PC-9 (cell line): ENCODE measurements at places on chromosomes 4 and X.

- no peak overlapping the region for H3K4me3 ChIP-seq
- H3K27ac ChIP-seq = no peak overlapping the region
- H3K27me3 ChIP-seq = no peaks in the 10 kb centered on the region
- H3K4me1 ChIP-seq = peaks cover 32% of the 10 kb centered on the region
These were observed 80.5 kb downstream of the TSPAN5 start for GRCh38 chr4:98577956-98578355.

DNA sequence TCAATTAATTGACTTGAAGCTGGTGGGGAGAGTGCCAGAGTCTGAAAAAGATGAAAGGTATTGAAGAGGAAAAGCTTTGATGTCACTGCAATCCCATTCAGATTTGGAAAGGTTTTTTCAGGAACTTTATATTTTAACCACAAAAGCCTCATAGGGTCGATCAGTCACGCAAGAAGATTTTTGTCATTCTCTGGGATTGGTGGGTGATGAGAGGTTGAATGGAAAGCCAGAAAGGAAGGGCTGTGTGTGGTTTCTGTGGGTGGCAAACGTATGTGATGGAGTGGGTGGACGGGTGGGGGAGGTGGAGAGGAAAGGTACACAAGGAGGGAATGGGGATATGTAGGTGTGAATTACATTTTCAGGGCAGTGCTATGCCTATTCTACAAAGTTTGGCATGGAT lies 173.8 kb upstream of the SCML1 start:
- DNase-seq = no peak
- H3K27ac ChIP-seq = no peak overlapping the region
- H3K36me3 ChIP-seq = no peaks in the 10 kb centered on the region
- H3K4me3 ChIP-seq = no peak overlapping the region
- peaks cover 45% of the 10 kb centered on the region for H3K4me1 ChIP-seq

DNA sequence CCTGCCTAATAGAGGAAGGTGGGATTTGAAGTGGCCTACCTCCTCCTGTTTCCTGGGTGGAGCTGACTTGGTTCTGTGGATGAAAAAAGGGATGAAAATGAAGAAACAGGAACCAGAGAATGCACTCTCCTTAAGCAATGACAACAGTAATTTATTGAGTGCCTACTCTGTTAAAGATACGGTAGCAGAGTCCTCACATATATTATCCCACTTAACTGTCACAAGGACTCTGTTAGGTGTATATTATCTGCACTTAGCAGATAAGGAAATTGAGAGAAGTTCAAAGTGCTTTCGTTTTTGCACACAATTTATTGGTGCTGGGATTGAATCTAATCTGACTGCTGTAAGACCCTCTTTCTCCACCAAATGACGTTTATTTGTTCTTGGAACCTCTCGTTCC lies 301.2 kb downstream of the PACRGL start:
- no peak for DNase-seq
- H3K27me3 ChIP-seq = no peaks in the 10 kb centered on the region
- no peaks in the 10 kb centered on the region for H3K36me3 ChIP-seq
- H3K27ac ChIP-seq = no peak overlapping the region
- no peak overlapping the region for H3K4me3 ChIP-seq

DNA sequence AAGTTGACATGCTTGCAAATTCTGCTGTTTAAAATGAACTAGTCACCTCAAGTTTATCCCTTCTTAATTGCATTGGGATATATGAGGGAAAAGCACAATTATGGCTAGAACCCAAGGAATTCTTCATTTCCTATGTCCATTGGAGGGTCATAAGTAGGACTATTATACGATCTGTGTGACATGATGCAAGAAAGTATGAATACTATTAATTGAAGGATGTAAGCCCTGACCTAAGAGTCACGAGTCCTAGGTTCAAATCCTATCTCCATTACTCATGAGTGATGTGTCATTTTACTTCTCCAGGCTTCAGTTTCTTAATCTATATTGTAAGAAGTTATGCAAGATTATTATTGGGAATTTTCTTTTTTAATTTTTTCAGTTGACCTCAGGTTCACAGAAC lies 542.9 kb upstream of the GRIA3 start:
- H3K36me3 ChIP-seq = no peaks in the 10 kb centered on the region
- no peak for DNase-seq
- H3K4me3 ChIP-seq = no peak overlapping the region
- H3K4me1 ChIP-seq = no peaks in the 10 kb centered on the region

DNA sequence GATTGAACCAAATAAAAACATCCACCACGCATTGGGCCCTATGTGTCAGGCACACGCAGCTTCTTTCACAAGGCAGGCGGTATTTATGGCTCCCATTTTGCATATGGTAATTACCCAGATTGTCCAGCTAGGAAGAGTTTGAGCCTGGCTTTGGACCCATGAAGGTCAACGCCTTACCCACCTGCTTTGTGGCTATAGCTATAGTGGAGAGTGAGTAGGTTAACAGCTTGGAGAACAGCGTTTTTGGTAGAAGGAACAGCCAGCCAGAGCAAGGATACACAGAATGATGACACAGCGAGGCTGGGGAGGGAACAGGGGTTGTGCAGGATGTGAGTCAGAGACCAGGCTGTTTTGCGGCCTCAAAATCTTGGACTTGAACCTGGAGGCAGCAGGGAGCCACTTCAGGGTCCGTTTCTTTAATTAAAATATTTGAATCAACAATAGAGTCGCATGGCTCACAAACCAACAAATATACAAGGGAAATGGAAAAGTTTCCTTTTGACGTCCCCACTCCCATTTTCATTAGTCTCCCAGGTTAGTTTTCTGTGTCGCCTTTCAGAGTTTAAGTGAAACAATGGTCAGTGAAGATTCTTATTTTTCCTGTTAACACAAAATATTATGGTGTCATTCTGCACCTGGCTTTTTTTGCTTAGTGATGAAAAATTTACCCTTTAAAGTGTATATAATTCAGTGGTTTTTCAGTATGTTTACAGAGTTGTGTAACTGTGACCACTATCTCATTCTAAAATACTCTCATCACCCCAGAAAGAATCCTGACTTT lies 118.2 kb upstream of the STX18 start:
- H3K4me1 ChIP-seq = peaks cover 20% of the 10 kb centered on the region
- peak overlapping the region; percentile 24; the same call in 1 of the 2 replicates for H3K4me3 ChIP-seq
- no peaks in the 10 kb centered on the region for H3K36me3 ChIP-seq
- peak overlapping the region; percentile 75 for H3K27ac ChIP-seq
- H3K27me3 ChIP-seq = no peaks in the 10 kb centered on the region

DNA sequence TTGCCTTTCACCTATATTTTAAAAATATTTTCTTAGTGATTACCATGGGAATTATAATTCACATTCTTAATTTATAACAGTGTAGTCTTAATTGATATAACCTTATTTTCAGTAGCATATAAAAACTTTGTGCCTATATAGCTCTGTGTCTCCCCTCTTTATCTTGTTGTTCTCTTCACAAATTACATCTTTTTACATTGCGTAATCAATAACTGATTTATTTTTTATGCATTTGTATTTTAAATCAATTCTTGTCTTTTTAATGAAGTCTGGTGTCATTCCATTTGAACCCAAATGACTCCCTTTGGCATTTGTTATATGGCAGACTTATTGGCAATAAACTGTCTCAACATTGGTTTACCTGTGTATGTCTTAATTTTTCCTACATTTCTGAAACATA lies 137.0 kb downstream of the SH3BGRL start:
- DNase-seq = no peak
- no peak overlapping the region for H3K27ac ChIP-seq
- no peak overlapping the region for H3K4me3 ChIP-seq

DNA sequence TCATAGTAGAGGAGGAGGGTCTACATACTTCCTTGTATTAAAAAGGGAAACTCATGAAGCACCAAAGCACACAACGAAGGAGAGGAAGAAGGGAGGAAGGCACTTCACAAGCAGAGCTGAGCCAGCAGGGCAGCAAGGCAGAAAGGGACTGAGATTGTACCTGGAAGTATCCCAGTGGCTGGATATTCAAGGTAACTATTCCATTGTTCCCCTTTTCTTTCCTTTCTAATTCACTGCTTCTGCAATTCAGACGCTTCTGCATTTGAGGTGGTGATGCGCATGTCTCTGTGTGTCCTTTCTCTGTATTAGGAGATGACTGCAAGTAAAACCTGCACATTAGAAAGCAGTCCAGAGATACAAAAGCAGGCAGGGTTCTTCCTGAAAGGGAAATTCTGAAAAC lies 54.9 kb downstream of the UBQLN2 start:
- no peaks in the 10 kb centered on the region for H3K4me1 ChIP-seq
- H3K4me3 ChIP-seq = no peak overlapping the region
- DNase-seq = no peak
- H3K27ac ChIP-seq = no peak overlapping the region

- H3K27ac ChIP-seq = no peak within 1 kb of the TSS
- DNase-seq = peak; percentile 77
- H3K4me3 ChIP-seq = peak within 1 kb of the TSS; percentile 67
These were observed at the start of gene TMEM185A for GRCh38 chrX:149631234-149632165. Gene TMEM185A (minus strand): TSS chrX:149631792. CDS start chrX:149631580, 212 bp downstream.

DNA sequence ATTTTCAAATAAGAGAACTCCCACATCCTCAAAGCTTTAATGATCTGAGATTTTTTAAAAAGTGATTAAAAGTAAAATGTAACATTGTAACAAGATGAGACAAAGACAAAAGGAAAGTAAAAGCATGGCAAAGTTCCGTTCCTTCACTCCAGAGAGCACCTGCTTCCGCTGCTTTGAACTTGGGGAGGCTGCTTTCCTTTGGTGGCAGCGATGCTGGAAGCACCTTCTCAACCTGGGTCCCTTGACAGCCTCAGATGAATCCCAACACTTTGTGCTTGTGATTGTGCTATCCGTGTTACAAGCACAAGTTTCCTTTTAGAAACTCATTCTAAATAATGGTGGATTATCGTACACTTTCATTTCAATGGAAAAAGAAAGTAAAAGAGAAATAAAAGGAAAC lies 59.7 kb downstream of the HADH start:
- no peaks in the 10 kb centered on the region for H3K27me3 ChIP-seq
- no peak for DNase-seq
- no peaks in the 10 kb centered on the region for H3K36me3 ChIP-seq
- no peak overlapping the region for H3K4me3 ChIP-seq
- H3K27ac ChIP-seq = no peak overlapping the region

DNA sequence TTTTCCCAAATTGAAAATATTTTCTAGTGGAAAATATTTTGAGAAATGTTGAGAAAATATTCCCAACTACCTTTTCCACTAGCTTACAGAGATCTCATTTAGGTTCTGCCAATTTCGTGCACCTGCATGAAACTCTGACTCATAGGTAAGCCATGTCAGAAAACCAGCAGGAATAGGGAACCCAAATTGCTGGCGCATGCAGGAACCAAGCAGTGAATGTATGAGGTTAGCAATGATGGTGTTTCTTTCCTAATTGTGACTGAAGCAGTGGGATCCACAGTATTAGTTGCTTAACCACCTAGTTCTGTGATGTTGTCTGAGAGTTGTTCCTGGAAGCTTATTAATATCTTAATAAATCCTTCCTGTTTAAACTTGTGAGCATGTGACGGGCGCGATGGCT lies 381.0 kb upstream of the TRAM1L1 start:
- no peak for DNase-seq
- H3K36me3 ChIP-seq = no peaks in the 10 kb centered on the region
- H3K4me1 ChIP-seq = no peaks in the 10 kb centered on the region
- H3K27me3 ChIP-seq = no peaks in the 10 kb centered on the region
- H3K4me3 ChIP-seq = no peak overlapping the region

- H3K36me3 ChIP-seq = no peaks in the 10 kb centered on the region
- no peaks in the 10 kb centered on the region for H3K4me1 ChIP-seq
- H3K4me3 ChIP-seq = no peak overlapping the region
- no peak overlapping the region for H3K27ac ChIP-seq
- no peak for DNase-seq
- no peaks in the 10 kb centered on the region for H3K27me3 ChIP-seq
These were observed 86.0 kb upstream of the C1QTNF7 start for GRCh38 chr4:15341733-15342300.

DNA sequence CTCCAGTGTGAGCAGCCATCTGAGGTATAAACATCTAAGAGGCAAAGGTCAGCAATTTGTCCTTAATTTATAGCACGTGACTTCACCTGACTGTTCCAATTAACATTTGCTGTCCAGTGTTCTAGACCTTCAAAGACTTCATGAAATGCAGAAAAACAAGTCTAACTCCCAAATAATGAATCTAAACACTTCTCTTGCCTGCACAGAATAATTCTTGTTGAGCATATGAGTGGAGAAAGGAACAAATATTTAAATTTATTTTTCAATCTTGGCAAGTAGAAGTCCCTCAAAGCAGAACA lies 12.0 kb downstream of the RFC1 start:
- H3K36me3 ChIP-seq = peaks cover 20% of the 10 kb centered on the region
- no peak overlapping the region for H3K4me3 ChIP-seq
- H3K4me1 ChIP-seq = peaks cover 13% of the 10 kb centered on the region
- H3K27ac ChIP-seq = peak overlapping the region; percentile 55

GRCh38 chr4:20301161-20301560 lies 49.5 kb downstream of the SLIT2 start:
- H3K27me3 ChIP-seq = no peaks in the 10 kb centered on the region
- no peak overlapping the region for H3K4me3 ChIP-seq
- no peaks in the 10 kb centered on the region for H3K4me1 ChIP-seq
- DNase-seq = no peak
- H3K36me3 ChIP-seq = no peaks in the 10 kb centered on the region

DNA sequence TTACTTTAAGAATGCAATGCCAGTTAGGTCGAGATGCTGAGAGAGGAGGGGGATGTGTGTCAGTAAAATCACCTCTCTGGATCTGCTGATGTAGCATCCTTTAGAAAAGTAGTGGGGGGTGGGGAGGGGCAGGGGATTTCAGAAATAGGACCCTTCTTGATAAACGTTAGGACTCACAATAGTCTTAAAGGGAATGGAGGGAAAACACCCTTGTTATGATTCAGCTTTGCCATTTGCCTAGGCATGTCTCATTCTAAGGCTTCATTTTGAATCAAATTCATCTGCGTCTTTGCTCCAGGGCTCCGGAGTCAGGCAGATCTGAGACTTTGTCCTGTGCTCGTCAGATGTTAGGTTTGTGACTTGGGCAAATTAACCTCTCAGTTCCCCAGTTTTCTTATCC lies 879 bp downstream of the SH2D1A start:
- H3K4me1 ChIP-seq = no peaks in the 10 kb centered on the region
- no peak overlapping the region for H3K27ac ChIP-seq
- no peaks in the 10 kb centered on the region for H3K27me3 ChIP-seq
- no peak for DNase-seq

GRCh38 chr4:173333658-173334084 lies 487 bp downstream of the HMGB2 start:
- H3K36me3 ChIP-seq = no peaks in the 10 kb centered on the region
- peak overlapping the region; percentile 94 for H3K4me3 ChIP-seq
- H3K4me1 ChIP-seq = peaks cover 25% of the 10 kb centered on the region
- peak overlapping the region; percentile 79 for H3K27ac ChIP-seq
- no peaks in the 10 kb centered on the region for H3K27me3 ChIP-seq

DNA sequence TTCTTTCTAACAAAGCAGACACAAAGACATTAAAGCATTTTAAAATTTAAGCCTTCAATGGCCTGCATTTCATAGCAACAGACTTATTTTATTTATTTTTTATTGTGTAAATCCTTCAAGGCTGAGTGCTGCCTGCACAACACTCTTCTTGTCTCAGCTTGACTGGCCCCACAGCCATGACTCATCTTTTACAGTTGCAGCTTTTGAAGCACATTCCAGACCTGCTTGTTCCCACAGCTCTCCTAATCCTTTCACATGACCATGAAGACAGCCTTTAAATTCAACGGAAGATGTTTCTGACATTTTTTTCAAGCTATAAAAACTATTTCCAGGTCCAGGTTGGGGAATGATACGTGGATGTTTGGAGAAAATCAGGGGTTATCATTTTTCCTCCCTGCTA lies 276.9 kb upstream of the TACR3 start:
- H3K4me3 ChIP-seq = no peak overlapping the region
- H3K36me3 ChIP-seq = no peaks in the 10 kb centered on the region
- H3K27ac ChIP-seq = no peak overlapping the region
- H3K27me3 ChIP-seq = no peaks in the 10 kb centered on the region
- DNase-seq = peak; percentile 50
